ENCODE measurements at places on chromosomes 11 and 22.

GRCh38 chr11:62665075-62665598, at the start of the genes C11orf98 and CSKMT:
Gene C11orf98, minus strand, starts transcription at chr11:62665210. Its CDS starts 41 bp downstream, at chr11:62665169.
Gene CSKMT, plus strand, starts transcription at chr11:62665312. Its CDS starts 568 bp downstream, at chr11:62665880.
- peak; percentile 85 for DNase-seq

GRCh38 chr11:30368394-30368793, 45.5 kb downstream of the ARL14EP start:
- no peak for DNase-seq

DNA sequence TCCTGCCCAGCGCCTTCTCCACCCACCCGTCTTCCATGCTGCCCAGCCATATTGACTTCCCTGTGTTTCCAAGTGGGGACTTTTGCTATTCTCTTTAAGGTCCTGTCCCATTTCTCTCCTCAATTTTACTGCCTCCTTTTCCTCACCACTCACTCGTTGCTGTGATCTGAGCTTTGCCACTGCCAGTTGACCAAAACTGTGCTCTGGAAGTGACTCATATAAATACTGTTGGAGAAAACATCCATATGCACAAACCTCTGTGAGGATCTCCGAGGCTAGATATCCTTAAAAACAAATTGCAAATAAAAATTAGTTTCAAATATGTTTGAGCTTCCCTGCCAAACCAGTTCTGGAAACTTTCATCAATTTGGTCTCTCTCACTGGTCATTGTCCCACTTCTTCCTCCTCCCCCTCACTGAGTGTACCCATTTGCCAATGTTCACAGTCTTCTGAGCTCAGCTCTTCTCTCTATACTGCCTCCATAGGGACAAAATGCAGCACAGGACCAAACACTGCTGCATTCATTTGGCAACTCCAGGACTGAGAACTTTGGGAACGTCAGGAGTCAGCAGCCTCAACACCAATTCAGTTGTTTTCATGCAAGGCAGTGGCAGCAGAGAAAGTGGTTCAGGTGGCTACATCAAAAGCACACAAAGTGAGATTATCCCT, 34.0 kb upstream of the MMP13 start:
- no peak for DNase-seq

DNA sequence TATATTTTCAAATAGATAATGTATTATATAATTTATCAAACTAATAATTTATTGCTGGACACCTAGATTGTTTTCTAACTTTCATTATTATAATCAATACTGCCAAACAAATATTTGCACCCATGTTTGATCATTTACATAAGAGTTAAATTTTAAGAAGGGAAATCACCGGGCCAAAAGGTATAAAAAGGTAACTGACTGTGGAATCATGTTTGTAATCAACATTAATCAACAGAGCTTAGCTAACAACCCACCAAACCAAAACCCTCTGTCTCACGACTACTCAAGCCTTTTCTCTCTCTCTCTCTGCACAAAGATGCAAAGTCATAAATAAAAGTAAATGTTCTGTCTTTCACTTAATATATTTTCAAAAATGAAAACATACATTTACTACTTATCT, 14.8 kb downstream of the LPXN start:
- DNase-seq = no peak
